Adrenal gland (tissue), 19 donors: ENCODE measurements at places on chromosomes 4 and X. TPM values are rescaled to one million over a fixed set of nuclear protein-coding genes. Genes with fewer than 3 reads are reported as not detected.
A peak's percentile ranks its signal among the peaks of the same experiment; 100 is the strongest.

DNA sequence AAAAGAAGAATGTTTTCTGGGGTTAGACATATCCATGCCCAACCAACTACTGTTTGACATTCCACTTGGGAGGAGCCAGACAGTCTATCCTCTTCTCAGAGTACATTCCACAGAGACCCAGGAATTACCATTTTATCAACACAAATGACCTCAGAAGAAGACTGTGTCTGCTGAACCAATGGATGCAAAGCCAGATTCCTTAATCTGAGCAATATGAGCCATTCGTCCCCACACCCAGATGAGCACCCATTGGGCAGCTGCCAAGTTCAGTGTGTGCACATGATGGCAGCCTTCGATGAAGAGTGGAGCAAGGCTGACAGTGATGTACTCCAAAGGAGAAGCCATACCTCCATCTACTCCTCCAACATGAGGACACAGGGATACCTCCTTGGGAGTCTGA is 111.3 kb downstream of the ZNF674 start:
- DNase-seq = no peak
- H3K4me3 ChIP-seq = no peak overlapping the region
- H3K36me3 ChIP-seq = no peaks in the 10 kb centered on the region
- peaks cover 25% of the 10 kb centered on the region for H3K27me3 ChIP-seq

DNA sequence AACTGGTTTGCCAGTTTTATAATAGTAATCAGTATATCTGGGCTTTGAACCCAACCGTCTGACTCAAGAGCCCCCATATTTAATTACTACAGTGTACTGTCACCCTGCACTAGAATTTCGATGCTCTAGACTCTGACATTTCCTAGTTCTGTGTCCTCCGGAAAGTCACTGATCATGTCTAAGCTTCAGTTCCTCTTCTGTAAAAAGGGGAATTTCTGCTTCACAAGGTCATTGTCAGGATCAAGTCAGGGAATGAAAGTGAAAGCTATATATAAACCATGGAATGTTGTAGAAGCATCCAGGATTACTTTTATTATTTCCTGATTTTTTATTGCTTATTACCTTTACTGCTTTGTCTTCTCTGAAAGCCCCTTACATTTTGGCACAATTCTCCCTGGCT is 4.0 kb upstream of the KCNIP4 start:
- peaks cover 9% of the 10 kb centered on the region for H3K27me3 ChIP-seq
- H3K36me3 ChIP-seq = no peaks in the 10 kb centered on the region
- no peaks in the 10 kb centered on the region for H3K4me1 ChIP-seq
- H3K4me3 ChIP-seq = no peak overlapping the region
- no peak overlapping the region for H3K27ac ChIP-seq

GRCh38 chrX:134929808-134930207 is 61.0 kb upstream of the SMIM10 start:
- no peaks in the 10 kb centered on the region for H3K4me1 ChIP-seq
- no peaks in the 10 kb centered on the region for H3K27me3 ChIP-seq
- no peaks in the 10 kb centered on the region for H3K36me3 ChIP-seq
- no peak overlapping the region for H3K27ac ChIP-seq
- H3K4me3 ChIP-seq = no peak overlapping the region

DNA sequence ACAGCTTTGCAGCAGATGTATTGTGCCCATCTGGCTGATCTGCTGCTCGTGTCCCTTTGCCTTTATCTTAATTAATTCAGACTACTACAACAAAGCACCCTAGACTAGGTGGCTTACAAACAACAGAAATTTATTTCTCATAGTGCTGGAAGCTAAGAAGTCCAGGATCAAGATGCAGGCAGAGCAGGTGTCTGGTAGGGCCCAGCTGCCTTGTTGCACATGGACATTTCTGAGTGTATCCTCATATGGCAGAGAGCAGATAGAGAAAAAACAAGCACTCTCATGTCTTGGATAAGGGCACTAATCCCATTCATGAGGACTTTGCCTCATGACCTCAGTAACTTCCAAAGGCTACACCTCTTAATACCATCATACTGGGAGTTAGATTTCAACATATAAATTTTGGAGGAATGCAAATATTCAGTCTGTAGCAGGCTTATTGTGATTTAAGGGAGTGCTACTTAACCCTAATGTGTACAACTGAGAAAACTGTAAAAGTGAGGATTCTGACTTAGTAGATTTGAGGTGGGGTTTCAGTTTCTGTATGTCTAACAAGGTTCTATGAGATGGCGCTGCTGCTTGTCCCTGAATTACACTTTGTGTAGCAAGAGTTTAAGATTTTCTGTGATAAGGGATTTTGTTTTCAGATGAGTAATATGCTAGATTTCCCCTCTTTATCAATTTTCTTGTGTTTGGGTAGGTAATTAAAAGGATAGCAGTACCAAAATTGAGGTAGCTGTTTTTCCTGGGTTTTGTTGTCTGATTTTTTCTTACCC is 473.2 kb upstream of the TECRL start:
- H3K27me3 ChIP-seq = no peaks in the 10 kb centered on the region
- no peaks in the 10 kb centered on the region for H3K36me3 ChIP-seq
- no peak overlapping the region for H3K27ac ChIP-seq
- no peak overlapping the region for H3K4me3 ChIP-seq

DNA sequence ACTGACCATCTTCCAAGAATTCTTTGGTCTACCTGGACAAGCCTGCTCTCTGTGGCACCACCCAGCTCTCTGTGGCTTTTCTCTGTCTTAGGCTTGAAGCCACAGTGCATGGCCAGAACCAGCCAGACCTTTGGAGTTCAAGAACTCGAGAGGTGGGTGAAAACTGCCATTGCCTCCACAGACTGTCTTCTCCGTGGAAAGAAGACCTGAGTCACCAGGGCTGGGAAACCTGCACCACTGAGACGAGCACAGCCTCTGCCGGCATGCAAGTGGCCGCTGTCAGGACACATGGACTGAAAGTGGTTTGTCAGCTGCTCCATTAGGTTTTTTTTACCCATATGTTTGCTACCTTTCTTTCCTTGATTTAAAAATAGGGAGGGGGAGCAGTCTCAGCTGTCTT is 74.5 kb downstream of the MGST2 start:
- no peak overlapping the region for H3K4me3 ChIP-seq
- peak; percentile 74 for DNase-seq
- H3K27me3 ChIP-seq = no peaks in the 10 kb centered on the region
- peak overlapping the region; percentile 50 for H3K27ac ChIP-seq
- H3K4me1 ChIP-seq = peaks cover 59% of the 10 kb centered on the region

GRCh38 chrX:51894697-51895336 is 1.4 kb downstream of the MAGED1 start:
- peaks cover 7% of the 10 kb centered on the region for H3K4me1 ChIP-seq
- H3K27me3 ChIP-seq = no peaks in the 10 kb centered on the region
- peak overlapping the region; percentile 68 for H3K4me3 ChIP-seq
- no peaks in the 10 kb centered on the region for H3K36me3 ChIP-seq

- H3K4me3 ChIP-seq = no peak overlapping the region
- H3K4me1 ChIP-seq = peaks cover 64% of the 10 kb centered on the region
- no peak for DNase-seq
Measured at GRCh38 chr4:38687571-38688011, 23.6 kb downstream of the KLF3 start.

DNA sequence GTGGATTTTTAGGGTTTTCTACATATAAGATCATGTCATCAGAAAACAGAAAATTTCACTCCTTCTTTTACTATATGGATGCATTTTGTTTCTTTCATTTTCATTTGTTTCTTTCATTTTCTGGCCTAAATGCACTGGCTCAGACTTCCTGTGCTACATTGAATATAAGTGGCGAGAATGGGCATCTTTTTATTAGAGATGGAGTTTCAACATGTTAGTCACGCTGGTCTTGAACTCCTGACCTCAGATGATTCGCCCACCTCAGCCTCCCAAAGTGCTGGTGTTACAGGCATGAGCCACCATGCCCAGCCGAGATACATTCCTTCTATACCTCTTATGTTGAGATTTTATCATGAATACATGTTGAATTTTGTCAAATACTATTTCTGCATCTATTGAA is 61.8 kb downstream of the BRWD3 start:
- H3K27me3 ChIP-seq = no peaks in the 10 kb centered on the region
- H3K4me1 ChIP-seq = no peaks in the 10 kb centered on the region
- no peak overlapping the region for H3K4me3 ChIP-seq
- no peak for DNase-seq

GRCh38 chr4:126004941-126005340 is 690.2 kb downstream of the FAT4 start:
- no peak overlapping the region for H3K4me3 ChIP-seq
- no peak for DNase-seq
- H3K27ac ChIP-seq = no peak overlapping the region
- no peaks in the 10 kb centered on the region for H3K4me1 ChIP-seq
- H3K27me3 ChIP-seq = no peaks in the 10 kb centered on the region
- H3K36me3 ChIP-seq = no peaks in the 10 kb centered on the region

DNA sequence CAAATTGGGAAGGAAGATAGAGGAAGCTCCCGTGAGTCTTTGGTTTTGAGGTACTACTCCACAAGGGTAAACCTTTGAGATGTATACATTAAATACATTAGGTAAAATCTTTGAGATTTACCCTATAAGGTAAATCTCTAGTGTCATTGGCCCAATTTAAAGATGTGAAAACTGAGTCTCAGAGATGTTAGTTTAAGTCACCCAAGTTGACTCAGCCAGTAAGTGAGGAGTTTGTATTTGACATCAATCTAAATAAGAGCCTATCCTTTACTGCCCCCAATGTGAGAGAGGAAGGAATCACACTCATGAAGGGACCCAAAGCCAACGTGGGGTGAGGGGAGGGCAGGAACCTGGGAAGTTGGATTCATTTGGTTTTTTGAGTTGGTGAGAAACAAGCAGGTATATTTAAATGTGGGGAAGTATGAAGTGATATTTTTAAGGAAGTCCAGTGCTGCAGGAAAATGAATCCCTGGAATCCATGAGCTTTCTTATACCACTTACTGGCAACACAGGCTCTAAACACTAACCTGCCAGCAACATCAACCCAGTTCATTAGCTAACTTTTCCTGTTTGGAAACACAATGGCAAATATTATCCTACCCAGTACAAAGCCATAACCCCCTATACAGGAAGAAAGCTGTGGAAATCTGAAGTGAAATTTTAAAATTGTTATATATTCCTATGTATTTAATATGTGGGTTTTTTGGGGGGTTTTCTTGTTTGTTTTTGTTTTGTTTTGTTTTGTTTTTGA is 55.3 kb downstream of the PALLD start:
- no peak overlapping the region for H3K27ac ChIP-seq
- DNase-seq = no peak

DNA sequence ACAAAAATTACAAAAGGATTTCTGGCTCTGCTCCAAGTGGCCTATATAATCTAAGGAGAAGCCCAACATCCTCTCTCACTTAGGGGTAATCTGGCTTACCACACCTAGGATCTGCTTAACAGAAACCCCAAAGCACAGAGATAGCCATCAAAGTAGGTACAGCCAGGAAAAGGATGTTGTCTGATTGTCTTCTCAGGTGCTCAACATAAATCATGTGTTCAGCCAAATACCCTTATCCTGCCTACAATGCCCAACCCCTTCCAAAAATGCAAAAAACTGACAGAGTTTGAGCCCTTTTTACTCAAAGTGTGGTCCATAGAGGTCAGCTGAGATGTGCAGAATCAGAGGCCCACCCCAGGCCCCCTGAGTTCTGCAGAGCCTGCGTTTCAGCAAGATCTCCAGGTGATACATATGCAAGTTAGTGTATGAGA is 53.9 kb downstream of the PPM1K start:
- H3K27ac ChIP-seq = no peak overlapping the region
- H3K4me1 ChIP-seq = no peaks in the 10 kb centered on the region
- H3K27me3 ChIP-seq = no peaks in the 10 kb centered on the region
- no peak overlapping the region for H3K4me3 ChIP-seq
- no peaks in the 10 kb centered on the region for H3K36me3 ChIP-seq

DNA sequence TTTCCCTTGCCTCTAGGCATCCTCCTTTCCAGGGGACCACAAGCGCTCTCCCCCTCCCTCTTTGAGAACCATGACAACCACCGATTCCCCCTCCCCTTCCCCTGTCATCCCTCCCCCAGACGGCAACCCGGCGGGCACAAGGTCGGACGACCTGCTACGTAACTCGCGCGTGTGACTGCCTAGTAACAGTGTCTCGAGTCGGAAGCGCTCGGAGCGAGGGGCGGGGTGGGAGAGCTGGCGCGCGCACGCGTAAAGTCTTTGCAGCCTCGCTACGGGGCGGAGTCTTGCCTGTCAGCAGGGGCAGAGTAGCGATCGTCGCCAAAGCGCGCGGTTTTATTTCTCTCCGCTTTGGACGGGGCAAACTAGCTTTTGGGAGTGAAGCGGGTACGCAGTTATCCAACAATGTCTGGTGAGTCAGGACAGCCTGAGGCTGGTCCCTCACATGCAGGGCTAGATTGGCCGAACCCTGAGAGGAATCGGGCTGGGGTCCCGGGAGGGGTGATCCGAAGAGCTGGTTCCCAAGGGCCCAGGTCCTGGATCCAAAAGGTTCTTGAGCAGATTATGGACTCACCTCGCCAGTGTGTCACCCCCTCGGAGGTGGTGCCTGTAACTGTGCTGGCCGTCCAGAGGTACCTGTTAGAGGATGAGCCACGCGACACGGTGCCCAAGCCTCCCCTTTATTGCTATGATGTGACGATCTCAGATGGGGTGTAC is at the start of gene RADX:
Gene RADX (plus strand): TSS at position 300 of the 714 bp plus-strand sequence. CDS start 103 bp downstream, at position 403.
- H3K4me1 ChIP-seq = no peaks in the 10 kb centered on the region
- no peaks in the 10 kb centered on the region for H3K36me3 ChIP-seq
- H3K27ac ChIP-seq = no peak within 1 kb of the TSS
- H3K27me3 ChIP-seq = peaks cover 5% of the 10 kb centered on the region

DNA sequence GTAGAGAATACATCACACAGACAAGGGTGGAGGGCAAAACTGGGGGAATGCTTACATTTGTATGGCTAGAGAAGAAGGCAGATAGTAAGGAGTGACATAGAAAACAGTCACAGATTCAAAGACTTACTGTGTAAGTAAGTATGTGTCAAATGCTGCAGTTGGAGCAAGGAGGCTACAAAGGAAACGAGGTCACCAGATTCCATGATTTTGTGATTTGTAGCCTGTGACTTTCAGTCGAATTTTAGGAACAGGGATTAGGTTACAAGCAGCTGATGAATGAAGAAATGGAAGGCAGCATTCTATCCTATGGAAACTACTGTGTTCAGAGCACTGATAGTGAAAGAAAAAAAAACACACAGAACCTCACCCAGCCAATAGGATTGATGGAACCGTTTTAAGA is 407.9 kb downstream of the IL15 start:
- H3K27me3 ChIP-seq = no peaks in the 10 kb centered on the region
- no peak for DNase-seq
- H3K27ac ChIP-seq = no peak overlapping the region
- no peak overlapping the region for H3K4me3 ChIP-seq
- H3K36me3 ChIP-seq = no peaks in the 10 kb centered on the region

DNA sequence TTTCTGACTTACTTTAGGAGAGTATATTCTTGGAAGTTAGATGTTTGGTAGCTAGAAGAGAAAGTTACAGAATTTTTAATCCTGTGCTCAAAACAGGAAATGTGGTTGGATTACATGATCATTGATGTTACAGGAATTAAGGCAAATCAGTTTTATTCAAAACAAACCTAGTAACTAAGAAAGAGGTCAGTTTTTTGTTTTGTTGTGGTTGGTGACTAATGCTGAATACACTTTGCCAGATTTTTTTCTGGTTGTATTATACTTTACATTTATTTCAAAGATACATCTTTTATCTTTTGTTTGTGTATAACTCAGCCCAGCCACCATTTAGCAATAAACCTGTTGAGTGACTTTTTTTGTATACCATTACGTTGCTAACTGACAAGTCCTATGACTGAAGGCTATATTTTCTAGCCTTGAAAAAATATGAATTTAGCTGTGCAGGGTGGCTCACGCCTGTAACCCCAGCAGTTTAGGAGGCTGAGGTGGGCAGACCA is 116.7 kb downstream of the KLHL8 start:
- H3K27me3 ChIP-seq = no peaks in the 10 kb centered on the region
- peaks cover 6% of the 10 kb centered on the region for H3K36me3 ChIP-seq
- H3K4me3 ChIP-seq = no peak overlapping the region
- peaks cover 47% of the 10 kb centered on the region for H3K4me1 ChIP-seq

CAMK2D gene
- 31.0 TPM for total RNA-seq

MAP7D2 gene
- total RNA-seq = 0.69 TPM
